NCI-H1417 (cell line): ENCODE measurements at places on chromosomes 6 and 20.

DNA sequence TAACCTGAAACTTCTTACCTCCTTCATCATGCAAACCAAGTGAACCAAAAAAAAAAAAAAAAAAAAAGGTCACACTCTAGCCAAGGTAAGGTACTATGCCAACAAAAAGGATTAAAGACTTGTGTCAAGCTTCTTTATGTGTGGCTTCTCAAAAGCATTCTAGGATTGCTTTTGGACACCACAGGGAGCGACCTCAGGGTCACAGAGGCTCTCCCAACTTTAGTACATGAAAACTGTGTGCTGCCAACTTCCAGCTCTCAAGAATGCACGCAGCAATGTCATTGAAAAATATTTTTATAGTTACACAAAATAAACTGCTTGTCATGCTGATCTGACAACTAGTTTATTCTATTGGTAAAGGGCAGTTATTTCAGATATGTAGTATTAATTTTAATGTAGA is 243.8 kb downstream of the PLCB1 start:
- no peak for DNase-seq

- DNase-seq: no peak
Observed at GRCh38 chr6:127288705-127289104, 22.0 kb downstream of the RNF146 start.

DNA sequence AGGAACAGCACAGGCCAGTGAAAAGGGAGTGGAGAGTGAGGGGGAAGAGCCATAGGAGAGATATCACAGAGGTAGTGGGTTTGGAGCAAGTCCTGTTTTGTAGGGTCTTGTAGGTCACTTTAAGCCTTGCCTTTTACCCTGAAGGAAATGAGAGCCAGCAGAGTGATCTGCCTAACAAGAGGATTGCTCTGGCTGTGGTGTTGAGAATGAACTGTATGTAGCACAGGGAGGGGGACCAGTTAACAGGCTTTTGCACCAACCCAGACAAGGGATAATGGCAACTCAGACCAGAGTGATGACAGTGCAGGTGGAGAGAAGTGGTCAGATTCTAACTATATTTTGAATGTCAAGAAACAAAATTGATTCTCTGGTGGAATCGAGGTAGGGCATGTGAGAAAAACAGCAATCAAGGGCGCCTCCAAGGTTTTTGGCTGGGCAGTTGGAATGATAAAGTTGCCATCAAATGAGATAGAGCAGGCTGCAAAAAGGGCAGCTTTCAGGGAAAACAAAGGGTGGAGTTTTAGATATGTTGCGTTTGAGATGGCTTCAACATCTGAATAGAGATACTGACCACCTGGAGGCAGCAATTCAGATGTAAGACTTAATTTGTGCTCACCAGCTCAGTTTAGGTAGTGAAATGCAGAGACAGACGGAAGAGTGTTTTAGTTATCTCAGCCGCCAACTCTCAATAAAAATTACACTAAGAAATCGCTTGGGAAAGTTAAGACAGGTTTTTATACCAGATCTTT is 134.4 kb upstream of the BTBD3 start:
- DNase-seq: no peak

DNA sequence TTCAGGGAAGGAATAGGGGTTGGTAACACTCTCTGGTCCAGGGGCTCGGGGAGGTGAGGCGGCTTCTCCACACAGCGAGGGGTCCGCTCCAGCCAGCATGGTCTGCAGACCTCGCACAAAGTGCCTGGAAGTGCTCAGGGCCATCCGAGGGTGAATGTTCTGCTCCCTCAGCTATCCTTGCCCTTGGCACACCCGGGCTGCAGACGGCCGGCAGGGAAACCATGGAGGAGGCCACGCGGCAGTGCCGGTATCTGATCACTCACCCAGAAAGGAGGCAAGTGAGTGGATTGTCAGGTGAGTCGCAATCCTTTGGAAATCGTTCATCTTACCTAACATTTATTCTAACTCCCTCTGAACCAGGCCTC is 62.0 kb downstream of the DLL1 start:
- DNase-seq: no peak

GRCh38 chr20:41049451-41049850 is 20.8 kb downstream of the TOP1 start:
- no peak for DNase-seq

- DNase-seq: no peak
Observed at GRCh38 chr6:130794010-130794697, 33.1 kb upstream of the SMLR1 start.

DNA sequence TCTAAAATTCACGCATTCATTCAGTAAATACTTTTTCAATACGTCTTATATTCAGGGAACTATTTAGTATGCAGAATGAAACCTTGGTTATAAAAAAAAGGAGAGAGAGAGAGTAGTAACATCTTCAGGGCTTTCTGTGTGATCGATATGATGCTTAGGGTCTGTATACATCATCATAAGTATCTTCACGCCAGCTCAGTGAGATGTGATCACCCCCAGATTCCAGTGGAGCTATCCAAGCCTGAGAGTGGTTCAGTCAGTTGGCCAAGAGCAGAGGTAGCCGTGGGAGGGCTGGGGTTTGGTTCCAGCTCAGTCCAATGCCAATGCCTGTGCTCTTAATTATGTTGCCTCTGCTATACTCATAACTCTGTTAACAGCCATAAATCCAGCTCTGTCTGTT is 8.6 kb downstream of the CD83 start:
- no peak for DNase-seq

GRCh38 chr20:13863244-13863643 is 78.4 kb downstream of the NDUFAF5 start:
- no peak for DNase-seq

DNA sequence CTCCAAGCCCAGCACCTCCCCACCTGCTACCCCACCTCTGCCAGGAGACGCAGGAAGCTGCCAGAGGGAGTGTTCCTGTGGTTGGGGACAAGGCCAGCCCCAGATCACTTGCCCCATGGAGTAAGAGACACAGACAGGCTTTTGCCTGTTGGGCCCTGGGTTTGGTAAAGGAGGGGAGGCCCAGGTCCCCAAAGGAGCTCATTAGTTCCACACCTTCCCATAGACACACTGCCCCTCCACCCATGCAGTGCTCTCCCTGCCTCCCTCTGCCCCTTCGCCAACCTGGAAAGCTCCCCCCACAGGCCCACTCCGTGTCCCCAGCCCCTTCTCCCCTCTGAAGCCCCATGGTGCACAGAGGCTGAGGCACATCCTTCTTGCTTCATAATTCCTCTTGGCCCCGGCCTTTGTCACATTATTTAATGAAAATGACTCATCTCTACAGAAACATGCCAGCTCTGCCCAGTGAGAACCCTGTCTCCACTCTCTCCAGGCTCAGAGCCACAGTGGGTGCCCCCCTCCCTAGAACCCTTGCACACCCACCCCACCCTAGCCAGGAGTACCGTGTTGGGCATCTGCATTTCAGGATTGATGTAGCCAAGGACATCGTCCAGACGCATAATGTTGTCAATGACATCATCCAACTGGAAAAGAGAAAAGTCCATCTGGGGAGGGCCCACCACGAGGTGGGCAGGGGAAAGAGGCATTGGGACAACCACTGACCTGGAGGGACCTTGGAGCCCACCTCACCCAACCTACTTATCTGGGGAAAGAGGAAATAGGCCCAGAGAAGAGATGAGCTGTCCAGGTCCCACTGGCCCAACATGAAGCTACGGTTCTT is 46.0 kb downstream of the TFEB start:
- no peak for DNase-seq

- peak; percentile 62 for DNase-seq
Observed at GRCh38 chr20:3239026-3239866, at the start of gene SLC4A11. Gene SLC4A11 (minus strand): TSS chr20:3239190. CDS start chr20:3239137, 53 bp downstream.
